ENCODE measurements at places on chromosomes 4 and X.

GRCh38 chrX:11881485-11882170, 123.6 kb downstream of the MSL3 start:
- no peak for DNase-seq

GRCh38 chrX:46653482-46653881, 79.9 kb downstream of the CHST7 start:
- DNase-seq, result peak; percentile 26

DNA sequence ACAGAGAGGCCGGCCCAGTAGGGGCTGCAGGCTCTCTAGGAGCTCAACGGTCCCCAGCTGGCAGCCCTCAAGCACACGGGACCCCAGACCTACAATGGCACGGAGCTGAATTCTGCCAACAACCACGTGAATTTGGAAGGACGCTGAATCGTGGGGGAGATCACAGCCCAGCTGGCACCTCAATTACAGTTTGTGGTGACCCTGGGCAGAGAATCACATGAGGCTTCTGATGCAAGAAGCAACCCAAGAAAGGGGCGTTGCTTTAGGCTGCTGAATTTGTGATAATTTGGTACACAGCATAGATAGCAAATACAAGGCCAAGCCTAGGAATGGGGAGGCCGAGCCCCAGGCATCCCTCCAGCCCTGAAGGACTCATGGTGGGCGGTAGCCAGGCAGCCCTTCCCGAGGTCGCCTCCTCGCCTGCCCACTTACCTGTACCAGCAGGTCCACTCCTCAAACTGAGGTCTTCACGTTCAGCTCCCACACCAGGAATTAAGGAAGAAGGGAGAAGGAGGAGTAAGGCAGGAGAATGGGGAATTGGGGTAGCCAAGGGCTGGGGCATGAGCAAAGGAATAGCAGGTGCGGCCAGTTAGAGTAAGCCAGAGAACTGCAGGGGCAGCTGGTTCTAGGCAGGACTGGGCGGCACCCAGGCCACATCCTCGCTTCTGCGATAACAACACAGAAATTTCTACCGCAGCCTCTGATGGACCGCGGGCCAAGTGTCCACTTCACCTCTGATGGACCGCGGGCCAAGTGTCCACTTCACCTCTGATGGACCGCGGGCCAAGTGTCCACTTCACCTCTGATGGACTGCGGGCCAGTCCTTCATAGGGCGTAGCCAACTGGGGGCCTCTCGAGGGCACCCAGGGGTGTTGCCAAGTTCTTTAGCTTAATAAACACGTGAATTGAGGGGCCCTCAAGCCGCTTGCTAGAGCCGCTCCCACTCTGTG, 23.4 kb upstream of the HTRA3 start:
- DNase-seq, result no peak

GRCh38 chr4:113637363-113637762, 124.2 kb downstream of the CAMK2D start:
- DNase-seq, result no peak

DNA sequence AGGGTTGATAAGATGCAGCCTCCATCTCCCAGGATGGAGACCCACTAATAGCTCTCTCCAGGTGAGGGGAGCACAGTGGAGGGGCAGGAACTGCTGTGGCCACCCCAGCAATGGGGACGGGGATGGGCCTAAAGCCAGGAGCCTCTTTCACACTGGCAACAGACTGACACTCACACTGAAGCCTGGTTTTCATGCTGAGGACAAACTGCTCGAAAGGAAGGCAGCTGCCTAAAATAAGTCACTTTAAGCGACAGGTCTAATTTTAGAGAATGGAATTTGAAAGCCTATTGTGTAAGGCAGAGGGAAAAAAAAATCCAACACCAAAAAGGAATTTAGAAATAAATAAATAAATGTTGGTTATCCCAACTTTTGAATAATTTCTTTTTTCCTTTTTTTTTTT, 104.4 kb downstream of the SLC2A9 start:
- DNase-seq, result no peak

- no peak for DNase-seq
These were observed 171.8 kb upstream of the PACRGL start for GRCh38 chr4:20528508-20528907.

DNA sequence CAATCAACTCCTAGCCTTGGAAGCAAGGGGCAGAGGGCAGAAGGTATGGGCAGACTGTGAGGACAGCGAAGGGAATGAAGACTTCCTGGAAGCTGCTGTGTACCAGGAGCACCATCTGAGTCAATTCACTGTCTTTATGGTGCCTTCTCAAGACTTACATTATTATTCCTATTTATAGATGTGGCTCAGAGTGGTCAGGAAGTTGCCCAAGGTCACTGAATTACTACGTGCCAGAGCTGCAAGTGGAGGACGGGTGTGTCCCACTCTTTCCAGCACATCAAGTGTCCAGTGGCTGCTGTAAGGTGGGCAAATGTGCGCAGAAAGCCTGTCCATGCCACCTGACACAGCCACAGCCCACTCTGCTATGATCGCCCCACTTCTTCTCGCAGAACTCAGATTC, 32.0 kb downstream of the SMPX start:
- DNase-seq, result no peak

DNA sequence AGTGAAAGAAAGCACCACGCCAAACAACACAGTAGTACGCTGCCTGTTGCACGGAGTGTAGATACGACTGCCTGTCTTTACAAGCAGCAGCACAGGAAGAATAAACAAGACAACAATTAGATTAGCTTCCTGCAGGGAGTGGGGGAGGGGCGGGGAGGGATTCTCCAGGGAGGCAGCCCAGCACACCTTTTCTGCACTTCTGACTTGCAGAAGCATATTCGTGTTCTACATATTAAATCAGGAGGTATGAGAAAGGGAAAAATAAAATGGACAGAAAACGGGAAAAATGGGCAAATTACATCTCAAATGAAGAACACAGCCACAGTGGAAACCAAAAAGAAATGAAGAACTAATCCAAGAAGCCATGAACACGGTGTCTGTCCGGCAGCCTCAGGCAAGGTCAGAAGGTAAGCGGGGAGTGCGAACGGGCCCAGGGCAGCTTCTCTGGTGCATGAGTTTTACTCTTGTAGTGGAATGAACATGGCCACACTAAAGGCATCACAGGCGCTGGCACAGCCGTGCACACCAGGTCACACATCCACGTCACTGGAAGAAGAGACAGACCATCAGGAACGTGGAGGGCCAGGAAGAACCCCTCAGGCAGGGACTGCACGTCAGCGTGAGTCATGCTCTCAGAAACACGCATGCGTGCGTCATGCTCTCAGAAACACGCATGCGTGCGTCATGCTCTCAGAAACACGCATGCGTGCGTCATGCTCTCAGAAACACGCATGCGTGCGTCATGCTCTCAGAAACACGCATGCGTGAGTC, 20.1 kb upstream of the ADRA2C start:
- no peak for DNase-seq

GRCh38 chr4:137531168-137531985, 917 bp downstream of the PCDH18 start:
- DNase-seq, result no peak

DNA sequence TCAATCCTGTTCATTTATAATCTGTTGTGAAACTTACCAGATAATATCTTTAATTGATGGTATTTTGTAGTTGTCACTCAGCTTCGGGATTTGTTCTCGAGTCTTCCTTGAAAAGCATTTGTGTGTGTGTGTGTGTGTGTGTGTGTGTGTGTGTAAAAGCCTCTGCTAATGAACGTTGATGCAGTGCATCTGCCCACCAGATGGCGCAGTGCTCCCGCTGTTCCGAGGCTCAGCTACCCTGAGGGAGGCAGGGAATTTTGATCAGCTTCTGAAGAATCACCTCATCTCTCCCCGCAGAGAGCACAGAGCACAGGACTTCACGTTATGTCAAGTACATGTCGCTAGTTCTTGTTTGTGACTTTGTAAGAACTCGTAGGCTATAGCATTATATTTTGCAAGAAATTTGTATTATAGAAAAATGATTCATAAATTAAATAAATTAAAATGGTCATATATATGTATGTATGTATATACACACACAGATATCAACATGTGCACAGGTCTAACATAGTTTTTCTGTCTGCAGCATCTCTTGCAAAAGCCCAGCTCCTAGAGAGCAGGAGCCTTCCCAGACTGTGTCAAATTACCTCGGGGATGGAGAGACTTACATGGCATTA, 316.7 kb upstream of the IGFBP7 start:
- peak; percentile 59 for DNase-seq

- no peak for DNase-seq
These were observed 19.1 kb downstream of the CNOT6L start for GRCh38 chr4:77800077-77800476.

- DNase-seq, result peak; percentile 48
These were observed 168.1 kb downstream of the GLRA2 start for GRCh38 chrX:14697451-14697850.

DNA sequence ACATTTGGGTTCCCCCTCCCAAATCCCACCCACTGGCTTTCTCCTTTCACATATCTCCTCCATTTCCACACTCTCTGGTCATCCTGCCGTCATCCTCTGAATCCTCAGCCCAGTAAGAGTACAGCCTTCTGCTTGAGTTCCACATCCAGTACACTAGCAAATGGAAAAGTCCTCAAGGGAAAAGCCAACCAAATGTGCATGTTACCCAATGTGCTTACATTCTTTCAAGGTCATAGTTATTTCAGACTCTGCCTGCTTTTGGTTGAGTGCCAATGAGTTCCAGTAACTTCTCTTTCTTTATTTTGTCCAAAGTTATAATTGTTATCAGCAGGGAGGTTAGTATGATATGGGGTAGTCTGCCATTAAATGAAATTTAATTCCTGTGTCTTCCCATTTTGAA, 78.1 kb downstream of the SRPX start:
- DNase-seq, result no peak

DNA sequence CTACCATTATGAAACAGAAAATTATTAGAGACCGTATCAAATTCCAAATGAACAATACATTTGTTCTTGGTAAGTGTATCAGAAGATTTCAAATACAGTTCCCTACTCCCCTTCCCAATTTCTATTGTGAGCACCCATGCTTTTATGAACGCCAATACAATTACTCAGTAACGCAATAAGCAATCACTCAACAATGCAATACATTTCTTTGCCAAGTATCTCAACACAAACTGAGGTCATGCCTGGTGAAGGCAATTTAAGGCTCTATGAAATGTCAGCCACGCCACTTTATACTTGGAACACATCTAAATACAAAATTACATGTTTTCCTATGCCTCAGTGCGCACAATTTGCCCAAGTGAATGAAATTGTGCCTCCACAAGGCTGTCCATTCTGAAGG, 712 bp downstream of the PNPLA4 start:
- DNase-seq, result no peak

- no peak for DNase-seq
These were observed 29.2 kb upstream of the ZNF81 start for GRCh38 chrX:47807548-47807947.

- no peak for DNase-seq
These were observed 31.6 kb downstream of the CD40LG start for GRCh38 chrX:136679531-136679930.

- no peak for DNase-seq
These were observed 220.1 kb upstream of the PSAPL1 start for GRCh38 chr4:7654550-7655445.

GRCh38 chr4:147340111-147340510, 140.8 kb upstream of the EDNRA start:
- no peak for DNase-seq

GRCh38 chr4:15805583-15806517, 27.7 kb downstream of the CD38 start:
- DNase-seq, result peak; percentile 76

DNA sequence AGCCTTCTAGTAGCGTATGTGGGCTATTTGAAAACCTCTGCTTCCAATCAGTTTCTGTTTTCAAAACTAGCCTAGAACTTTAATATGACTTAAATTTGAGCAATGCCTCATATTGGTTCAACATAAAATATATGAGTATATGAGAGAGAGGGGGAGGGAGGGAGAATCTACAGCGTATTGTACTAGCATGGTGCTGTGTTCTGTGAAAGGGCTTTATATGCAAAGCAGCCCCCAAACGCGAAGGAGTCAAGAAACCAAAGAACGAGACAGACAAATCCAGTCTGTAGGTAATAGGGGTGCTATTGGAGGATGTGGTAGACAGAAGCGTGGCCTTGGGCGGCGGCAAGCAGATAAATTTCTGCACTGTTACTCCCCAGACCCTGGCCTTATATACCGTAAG, 784 bp upstream of the ANXA5 start:
- DNase-seq, result no peak

DNA sequence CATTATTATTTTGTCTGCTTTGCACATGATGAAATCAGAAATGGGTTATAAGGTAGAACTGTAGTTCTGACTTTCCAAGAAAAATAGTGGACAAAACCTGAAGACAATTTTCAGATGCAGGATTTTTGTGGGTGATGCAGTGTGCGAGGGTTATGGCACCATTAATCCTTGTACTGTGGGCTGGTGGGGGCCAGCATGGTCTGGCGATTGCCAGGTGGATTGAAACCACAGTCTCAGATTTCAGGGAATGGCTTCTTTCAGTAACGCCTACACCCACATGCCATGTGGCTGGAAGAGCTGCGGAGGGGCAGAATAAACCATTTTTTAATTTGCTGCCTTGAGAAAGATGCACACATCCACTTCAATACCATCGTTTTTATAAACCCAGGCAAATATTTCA, 150.5 kb downstream of the ARSF start:
- no peak for DNase-seq

DNA sequence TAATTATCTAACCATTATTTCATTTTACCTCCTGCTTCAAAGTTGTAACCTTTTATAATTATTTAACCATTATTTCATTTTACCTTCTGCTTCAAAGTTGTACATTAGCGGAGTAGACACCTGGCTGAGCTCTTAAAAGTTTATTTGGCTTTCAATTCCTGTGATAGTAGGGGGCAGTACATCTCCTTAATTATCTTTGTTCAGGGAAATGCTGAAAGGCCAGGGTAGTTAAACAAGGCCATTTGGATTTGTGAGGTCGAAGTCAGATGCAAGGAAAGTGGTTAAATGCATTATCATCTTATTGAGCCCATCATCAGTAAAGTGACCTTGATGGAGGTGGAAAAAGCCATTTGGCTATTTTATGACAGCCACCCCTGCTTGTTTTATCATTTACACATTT, 210.6 kb downstream of the TENM3 start:
- no peak for DNase-seq

- no peak for DNase-seq
These were observed 104.1 kb downstream of the FSTL5 start for GRCh38 chr4:162059656-162060055.

GRCh38 chrX:139058831-139059495, 347.4 kb upstream of the FGF13 start:
- no peak for DNase-seq

DNA sequence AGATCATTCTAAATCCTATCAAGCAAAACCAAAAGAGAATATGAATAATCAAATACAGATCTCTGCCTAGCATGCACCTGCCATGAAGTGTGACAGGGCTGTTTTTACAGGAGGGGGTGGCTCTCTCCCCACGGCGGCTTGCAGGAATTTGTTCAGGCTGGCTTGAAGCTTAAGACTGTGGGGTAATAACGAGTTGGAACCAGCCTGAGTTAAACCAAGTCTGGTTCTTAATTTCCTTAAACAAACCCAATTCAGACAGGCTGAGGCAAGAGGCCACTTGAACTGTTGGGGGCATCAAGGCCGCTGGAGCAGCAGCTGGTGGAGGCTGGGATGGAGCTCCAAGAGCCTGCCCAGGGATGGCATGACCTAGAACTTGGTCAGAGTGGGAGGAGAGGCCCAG, 45.1 kb upstream of the LGI2 start:
- DNase-seq, result no peak

GRCh38 chr4:76251441-76252270, at the start of gene FAM47E:
TSS of gene FAM47E (plus strand) at chr4:76251721. CDS start at chr4:76251747, 26 bp downstream.
- peak; percentile 63 for DNase-seq
